ENCODE measurements at places on chromosomes 3 and 15. TPM values are rescaled to one million over a fixed set of nuclear protein-coding genes. Genes with fewer than 3 reads are reported as not detected.

CCR3 gene
- total RNA-seq: not detected

TRIM71 gene
- total RNA-seq: 2.5 TPM

ITGB5 gene
- total RNA-seq: 22.9 TPM

GP5 gene
- total RNA-seq: under 0.01 TPM

ECE2 gene
- total RNA-seq: 2.7 TPM

FEM1B gene
- total RNA-seq: 143 TPM

ALAS1 gene
- total RNA-seq: 29.0 TPM

PSTPIP1 gene
- not detected for total RNA-seq

ALG1L2 gene
- not detected for total RNA-seq

C3orf49 gene
- total RNA-seq: not detected

TIGIT gene
- total RNA-seq: under 0.01 TPM

ANP32A gene
- 85.8 TPM for total RNA-seq

CPNE9 gene
- 0.49 TPM for total RNA-seq

AADACL2 gene
- total RNA-seq: not detected

CYP1A1 gene
- 0.25 TPM for total RNA-seq

ADIPOQ gene
- total RNA-seq: not detected

C3orf85 gene
- total RNA-seq: not detected

NPAP1 gene
- total RNA-seq: 0.49 TPM

CCNB2 gene
- 2.7 TPM for total RNA-seq

KIF15 gene
- 6.4 TPM for total RNA-seq

NANOGP8 gene
- 0.25 TPM for total RNA-seq

FBXW12 gene
- total RNA-seq: 1.5 TPM

MAP1A gene
- total RNA-seq: 35.2 TPM

NEIL1 gene
- 25.1 TPM for total RNA-seq

HHLA2 gene
- total RNA-seq: not detected

HRG gene
- not detected for total RNA-seq

FES gene
- 3.7 TPM for total RNA-seq

MEX3B gene
- 55.3 TPM for total RNA-seq

CD200 gene
- total RNA-seq: 46.2 TPM

BCHE gene
- 14.0 TPM for total RNA-seq
